GM12891 (cell line): ENCODE measurements at places on chromosomes 5 and 9.

GRCh38 chr5:117657541-117657940, 1082.9 kb upstream of the SEMA6A start:
- no peak for DNase-seq

- no peak for DNase-seq
Measured at GRCh38 chr9:111975709-111976108, 79.1 kb downstream of the UGCG start.

- DNase-seq, result no peak
Measured at GRCh38 chr9:125337236-125337635, 75.6 kb downstream of the GAPVD1 start.

GRCh38 chr9:95785209-95785608, 90.3 kb upstream of the ERCC6L2 start:
- DNase-seq, result no peak

GRCh38 chr9:73038613-73039012, 85.8 kb upstream of the ALDH1A1 start:
- no peak for DNase-seq

DNA sequence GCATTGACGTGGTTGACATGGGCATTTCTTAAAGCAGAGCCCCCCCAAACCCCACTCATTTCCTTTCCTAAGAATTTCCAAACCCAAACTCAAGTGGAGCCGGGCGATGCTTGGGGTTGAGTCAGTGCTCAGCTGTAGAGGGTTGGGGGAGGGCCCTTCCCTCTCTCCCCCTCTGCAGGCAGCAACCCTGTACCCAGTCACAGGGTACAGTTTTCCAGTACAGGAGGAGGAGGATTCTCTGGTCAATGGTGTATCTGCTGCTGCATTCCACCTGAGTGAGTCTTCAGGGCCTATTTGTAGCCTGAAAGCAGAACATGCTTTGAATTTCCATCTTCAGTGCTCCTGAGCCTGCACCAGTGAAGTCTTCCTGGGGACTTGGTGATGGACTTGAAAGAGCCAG, 55.8 kb downstream of the ENTREP1 start:
- DNase-seq, result no peak
